Prostate gland (tissue), 2 donors: ENCODE measurements at places on chromosomes 16 and 17. TPM values are rescaled to one million over a fixed set of nuclear protein-coding genes. Genes with fewer than 3 reads are reported as not detected.

- H3K27me3 ChIP-seq: no peaks in the 10 kb centered on the region
- H3K36me3 ChIP-seq: no peaks in the 10 kb centered on the region
- no peak overlapping the region for H3K27ac ChIP-seq
- H3K4me3 ChIP-seq: no peak overlapping the region
Observed at GRCh38 chr17:11330006-11330405, 89.0 kb downstream of the SHISA6 start.

- no peak overlapping the region for H3K4me3 ChIP-seq
- H3K27me3 ChIP-seq: no peaks in the 10 kb centered on the region
- no peaks in the 10 kb centered on the region for H3K4me1 ChIP-seq
- DNase-seq: no peak
- H3K36me3 ChIP-seq: no peaks in the 10 kb centered on the region
Observed at GRCh38 chr17:68239632-68240366, 8.0 kb upstream of the AMZ2 start.

DNA sequence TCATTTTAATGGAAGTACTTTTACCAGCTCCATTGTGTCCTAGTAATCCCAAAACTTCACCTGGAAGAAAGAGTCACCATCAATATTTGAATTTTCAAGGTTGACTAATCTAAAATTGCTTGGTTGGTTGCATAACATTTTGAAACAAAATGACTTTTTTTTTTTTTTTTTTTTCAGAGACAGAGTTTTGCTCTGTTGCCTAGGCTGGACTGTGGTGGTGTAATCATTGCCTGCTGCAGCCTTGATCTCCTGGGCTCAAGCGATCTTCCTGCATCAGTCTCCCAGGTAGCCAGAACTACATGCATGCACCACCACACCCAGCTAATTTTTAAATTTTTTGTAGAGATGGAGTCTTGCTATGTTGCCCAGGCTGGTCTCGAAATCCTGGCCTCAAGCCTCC is 12.6 kb upstream of the ABCA6 start:
- H3K4me1 ChIP-seq: no peaks in the 10 kb centered on the region
- H3K36me3 ChIP-seq: no peaks in the 10 kb centered on the region
- H3K4me3 ChIP-seq: no peak overlapping the region

DNA sequence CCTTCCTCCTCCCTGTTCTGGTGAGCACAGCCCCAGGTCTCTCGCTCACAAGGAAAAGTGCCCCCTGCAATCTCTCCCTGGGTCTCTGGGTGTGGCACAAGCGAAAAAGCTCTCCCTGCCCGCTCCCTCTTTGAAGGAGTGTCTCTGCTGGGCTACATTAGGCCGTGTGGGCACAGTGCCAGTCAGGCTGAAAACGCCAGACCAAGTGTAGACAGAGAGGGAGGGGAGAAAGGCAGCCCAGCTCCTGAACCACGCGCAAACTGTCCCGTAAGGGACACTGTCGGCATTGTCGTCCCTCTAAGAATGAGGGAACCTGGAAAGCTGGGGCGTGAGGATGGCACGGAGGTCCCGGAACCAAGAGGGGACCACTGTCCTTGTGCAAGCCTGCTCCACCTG is 3.9 kb downstream of the SMIM5 start:
- H3K4me3 ChIP-seq: no peak overlapping the region
- no peak overlapping the region for H3K27ac ChIP-seq
- H3K4me1 ChIP-seq: peaks cover 25% of the 10 kb centered on the region
- no peaks in the 10 kb centered on the region for H3K27me3 ChIP-seq
- no peaks in the 10 kb centered on the region for H3K36me3 ChIP-seq
- no peak for DNase-seq

GRCh38 chr16:977896-978295 is 3.7 kb upstream of the SOX8 start:
- no peak for DNase-seq
- H3K4me1 ChIP-seq: peaks cover 12% of the 10 kb centered on the region
- H3K27ac ChIP-seq: no peak overlapping the region
- no peaks in the 10 kb centered on the region for H3K36me3 ChIP-seq

DNA sequence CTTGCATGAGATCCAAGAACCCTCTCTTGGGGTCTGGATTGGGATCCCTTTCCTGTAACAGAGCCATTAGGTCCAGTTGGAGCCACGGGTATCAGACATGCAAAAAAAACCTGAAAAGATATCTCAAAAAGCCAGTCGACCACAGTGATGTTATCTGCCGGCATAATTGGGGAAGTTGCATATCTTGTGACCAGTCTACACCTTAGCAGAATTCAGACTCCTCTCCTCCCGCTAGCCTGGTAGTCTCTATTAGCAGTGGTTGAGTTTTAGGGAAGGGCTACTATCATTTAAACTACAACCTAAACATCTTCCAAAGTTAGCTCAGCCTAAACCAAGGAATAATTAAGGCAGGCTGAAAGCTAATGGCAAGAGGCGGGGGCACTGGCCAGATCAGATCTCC is 16.2 kb upstream of the PSMD7 start:
- H3K36me3 ChIP-seq: no peaks in the 10 kb centered on the region
- no peak overlapping the region for H3K4me3 ChIP-seq
- H3K27me3 ChIP-seq: no peaks in the 10 kb centered on the region
- no peak overlapping the region for H3K27ac ChIP-seq

MT1A gene
- 6.9 TPM for total RNA-seq

C16orf90 gene
- total RNA-seq: not detected
